ENCODE measurements at places on chromosomes 11 and 22.

DNA sequence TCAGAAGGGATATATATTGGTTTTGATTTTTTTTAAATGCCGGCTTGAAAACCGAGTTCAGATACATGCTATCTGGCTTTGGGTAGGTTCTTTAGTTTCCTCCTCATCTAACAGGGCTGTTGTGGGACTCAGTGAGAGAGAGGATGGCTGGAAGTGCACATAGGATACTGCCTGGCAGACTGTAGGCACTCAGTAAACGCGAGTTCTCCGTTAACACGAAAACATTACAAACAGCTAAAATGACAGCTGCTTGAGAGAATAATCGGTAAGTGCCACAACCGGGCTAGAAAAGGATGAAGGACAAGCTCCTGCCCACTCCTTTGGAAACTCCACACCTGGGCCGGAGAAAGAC lies 369 bp downstream of the XRRA1 start:
- DNase-seq = peak; percentile 52

GRCh38 chr11:61718621-61719302 lies 33.7 kb upstream of the MYRF start:
- no peak for DNase-seq

DNA sequence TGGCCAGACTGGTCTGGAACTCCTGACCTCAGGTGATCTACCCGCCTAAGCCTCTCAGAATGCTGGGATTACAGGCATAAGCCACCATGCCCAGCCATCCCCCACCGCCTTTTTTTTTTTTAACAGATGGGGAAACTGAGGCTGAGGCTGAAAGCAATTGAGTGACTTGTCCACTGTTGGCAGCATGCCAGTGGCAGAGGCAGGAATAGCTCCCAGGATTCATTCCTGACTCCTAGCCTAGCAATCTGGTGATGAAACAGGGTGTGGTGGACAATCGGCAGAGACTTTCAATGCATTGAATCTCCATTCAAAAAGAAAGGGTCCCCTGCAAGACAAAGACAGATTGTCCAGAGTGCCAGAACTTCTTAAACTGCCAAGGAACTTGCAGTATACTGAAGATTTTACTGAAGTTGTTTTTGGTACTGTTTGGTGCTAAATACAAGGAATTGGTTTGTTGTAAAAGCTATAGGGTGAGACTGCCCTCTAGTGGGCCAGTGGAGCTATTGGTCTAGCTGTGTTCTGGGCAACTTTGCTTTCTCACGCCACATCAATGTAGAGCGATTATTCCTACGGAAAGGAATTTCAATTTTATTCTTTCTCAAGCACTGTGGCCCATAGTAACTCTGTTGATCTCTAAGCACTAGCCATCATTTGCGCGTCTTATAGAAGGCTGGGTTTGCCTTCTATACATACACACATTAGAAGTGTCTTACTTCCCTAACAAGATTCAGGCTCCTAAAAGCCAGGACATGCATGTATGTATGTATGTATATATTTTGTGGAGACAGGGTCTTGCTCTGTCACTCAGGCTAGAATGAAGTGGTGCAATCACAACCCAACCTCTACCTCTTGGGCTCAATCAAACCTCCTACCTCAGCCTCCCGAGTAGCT lies 21.0 kb downstream of the C22orf31 start:
- peak; percentile 26 for DNase-seq

- no peak for DNase-seq
Measured at GRCh38 chr11:33525789-33526188, 174.8 kb downstream of the C11orf91 start.

DNA sequence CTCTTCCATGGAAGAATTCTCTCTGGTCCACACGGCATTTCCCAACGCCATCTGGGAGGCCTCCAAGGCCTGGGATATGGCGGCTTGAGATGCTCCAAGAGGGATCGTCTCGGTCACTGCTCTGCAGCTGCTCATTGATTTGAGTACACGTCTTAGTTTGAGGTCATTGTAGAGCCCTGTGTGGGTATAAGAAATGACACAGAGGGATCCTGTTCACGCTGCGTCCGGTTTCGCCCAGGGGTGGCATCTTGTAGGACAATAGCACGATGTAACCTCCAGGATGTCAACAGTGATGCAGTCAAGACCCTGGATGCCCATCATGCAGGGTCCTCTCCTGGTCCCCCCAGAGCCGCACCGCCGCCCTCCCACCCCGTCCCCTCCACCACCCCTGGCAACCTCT lies 564.6 kb downstream of the BRD1 start:
- DNase-seq = no peak

DNA sequence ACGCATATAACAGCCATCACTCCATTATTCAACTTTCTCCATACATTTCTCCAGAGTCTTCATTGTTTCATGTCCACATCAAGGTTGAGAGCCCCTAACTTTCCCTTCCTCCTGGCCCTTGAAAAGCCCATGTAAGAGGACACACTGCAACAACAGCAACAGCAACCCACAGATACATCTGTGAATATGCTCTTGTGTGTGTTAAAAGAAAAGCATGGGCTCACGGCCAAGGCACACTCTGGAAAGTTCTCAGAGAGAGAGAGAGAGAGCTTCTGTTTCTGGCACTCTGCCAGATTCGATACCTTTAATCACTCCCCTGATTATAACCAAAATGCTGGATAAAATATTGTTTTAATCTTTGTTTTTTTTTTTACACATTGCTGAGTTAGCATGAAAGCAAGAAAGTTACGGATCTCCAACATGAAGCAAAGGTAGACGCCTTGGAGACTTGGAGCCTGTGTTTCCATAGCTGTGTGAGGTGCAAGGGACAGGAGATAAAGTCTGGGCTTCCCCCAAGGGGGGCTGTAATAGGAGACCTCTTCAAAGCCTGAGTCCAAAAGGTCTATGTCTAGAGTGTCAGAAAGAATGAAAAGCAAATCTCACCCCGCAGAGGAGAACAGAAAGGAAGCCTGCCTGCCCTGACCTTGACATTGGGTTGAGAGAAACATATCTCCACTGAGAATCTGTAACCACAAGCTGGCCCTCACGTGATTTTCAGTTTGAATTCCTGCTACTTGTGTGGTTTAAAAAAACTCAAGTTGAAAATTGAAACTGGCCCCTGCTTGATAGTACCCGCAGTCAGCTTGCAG lies 33.7 kb upstream of the MPPED1 start:
- DNase-seq = no peak

DNA sequence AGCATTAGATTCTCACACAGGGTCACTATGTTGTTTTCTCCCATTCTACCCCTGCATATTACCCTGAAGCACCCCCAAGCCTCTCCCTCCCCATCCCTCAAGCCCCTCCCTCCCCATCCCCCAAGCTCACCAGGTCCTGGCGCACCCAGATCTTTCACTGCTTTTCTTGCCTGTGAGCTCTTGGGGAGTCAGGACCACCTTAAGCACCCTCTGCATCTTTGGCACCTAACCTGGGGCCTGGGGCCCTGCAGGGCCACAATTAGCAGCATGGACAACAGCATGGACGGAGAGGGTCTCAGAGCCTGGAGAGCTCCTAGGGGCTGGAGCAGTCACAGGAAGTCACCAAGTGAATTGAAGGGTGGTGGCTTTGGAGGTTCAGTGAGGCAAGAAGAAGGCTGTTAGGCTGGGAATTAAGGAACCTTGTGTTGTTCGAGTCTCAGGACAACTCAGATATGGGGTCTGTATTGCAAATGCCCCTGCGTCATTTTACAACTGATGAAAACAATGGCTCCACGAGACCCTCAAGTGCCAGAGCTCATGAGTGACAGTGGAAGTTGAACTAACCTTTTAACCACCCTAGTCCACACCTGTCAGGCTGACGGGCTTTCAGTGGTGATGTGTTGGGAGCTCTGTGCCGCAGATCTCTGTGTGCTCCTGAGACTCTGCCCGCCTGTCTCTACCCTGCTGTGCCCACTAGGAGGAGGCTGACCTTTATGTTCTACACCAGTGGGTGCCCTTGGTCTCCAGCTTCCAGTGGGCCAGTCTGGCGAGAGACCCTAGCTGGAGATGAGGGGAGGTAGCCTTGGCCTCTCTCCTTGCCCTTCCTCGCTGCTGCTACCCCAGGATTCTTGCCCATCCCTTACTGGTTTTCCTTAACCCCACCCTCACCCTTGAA lies 111.3 kb upstream of the OR4B1 start:
- DNase-seq = no peak

DNA sequence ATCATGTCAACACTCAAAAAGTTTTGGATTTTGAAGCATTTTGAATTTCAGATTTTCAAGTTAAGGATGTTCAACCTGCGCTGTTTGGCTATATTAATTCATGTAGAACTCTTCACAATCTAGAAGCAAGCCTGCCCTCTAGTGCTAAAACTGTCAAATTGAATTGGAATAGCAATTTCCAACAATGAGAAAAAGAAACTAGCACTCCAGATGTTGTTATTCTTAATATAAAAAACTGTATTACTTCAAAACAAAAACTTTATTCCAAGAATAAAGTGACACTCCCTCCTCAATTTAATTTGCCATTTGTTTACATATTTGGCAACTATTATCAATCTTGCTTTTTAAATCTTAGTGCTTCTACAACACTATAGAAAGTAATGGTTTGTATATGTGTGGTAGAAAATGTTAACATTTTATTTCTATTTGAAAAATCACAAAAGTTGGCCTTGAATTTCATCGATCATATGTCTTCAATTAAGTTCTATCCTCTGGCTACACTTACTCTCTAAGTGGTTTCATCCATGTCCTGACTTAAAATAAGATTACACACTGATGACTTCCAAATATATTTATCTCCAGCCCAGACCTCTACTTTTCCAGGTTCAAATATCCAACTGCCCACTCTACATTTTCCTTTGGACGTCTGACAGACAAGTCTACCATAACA lies 36.6 kb downstream of the DCUN1D5 start:
- peak; percentile 41 for DNase-seq

GRCh38 chr11:19370100-19370861 lies 129.5 kb upstream of the E2F8 start:
- no peak for DNase-seq

DNA sequence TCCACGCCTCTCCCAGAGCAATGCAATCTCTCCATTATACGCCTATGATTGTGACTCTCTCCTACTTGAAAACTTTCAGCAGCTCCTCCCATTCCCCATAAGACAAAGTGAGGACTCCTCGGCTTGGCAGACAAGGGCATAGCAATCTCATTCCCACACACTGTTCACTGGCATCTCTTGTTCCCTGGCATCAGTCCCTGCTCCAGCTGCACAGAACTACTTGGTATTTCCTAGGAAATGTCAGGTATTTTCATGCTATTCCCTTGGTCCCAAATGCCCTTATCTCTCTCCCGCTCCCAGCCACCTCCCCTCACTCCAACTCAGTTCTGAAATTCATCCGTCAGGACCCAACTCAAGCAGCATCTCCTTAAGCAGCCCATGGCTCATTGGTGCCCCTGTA lies 28.4 kb downstream of the TMPRSS5 start:
- no peak for DNase-seq

Measured in NCI-H345 (cell line).